HS-5 (cell line): ENCODE measurements at places on chromosomes 2 and 18.

GRCh38 chr2:174059884-174060244 lies 94.7 kb upstream of the SP3 start:
- DNase-seq, result no peak

DNA sequence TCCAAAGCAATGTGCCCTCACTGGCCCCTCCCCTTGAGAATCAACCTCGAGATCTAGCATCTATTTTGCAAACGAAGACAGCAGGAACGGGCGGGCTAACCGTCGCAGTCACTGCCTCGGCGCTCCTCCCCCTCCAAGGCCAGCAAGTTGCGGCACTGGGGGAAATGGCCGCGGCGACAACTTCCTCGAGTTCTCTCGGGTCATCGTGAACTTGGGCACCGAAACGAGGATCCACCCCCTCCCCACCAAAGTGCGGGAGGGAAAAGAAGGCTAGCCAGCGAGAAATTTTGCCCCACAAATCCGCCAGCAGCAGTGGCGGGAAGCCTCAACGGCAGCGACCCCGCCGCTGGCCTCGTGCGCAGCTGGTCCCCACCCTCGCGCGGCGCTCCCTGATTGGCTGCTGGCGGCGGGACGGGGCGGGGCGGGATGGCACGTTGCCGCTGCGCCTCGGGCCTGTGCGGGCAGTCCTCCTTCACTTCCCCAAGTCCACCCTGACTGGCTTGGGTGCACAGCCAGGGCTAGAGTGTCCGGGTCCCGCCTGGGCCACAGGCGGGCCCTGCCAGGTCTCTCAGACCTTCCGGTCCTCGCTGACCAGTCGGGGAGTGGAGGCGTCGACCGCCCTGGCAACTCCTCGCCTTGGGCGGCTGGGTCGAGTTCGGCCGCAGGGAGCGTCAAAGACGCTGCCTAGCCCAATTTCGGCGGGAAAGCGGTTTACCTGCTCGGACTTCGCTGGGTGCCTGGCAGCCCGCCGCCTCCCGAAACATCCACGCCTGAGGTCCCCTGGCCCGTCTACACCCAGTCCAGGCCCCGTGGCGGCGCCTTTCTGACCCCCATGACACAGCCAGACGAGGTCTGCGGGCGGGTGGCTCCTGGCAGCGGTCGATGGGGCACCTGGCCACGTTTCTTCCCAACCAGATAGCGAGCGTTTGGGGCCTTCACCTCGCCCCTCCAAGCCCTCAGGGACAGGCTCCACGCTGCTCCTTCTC lies at the start of gene BOLL:
TSS of gene BOLL (minus strand) at position 364 of the 986 bp plus-strand sequence. CDS start 3,469 bp downstream, outside the sequence.
- no peak for DNase-seq

DNA sequence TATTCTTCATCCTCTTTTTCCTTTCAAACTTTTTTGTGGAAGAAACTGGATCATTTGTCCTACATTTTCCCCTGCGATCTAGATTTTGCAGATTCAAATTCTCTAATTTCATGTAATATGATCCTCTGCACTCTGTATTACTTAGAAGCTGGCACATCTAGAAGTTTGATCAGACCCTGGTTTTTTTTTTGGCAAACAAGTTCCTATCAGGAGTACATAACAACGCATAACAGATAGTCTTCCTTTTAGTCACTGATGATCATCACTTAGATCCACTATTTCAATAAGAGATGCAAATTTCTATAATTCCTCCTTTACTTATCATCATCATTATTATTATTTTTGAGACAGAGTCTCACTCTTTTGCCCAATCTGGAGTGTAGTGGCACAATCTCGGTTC lies 117.1 kb downstream of the CDH2 start:
- DNase-seq, result no peak

GRCh38 chr2:3071685-3072263 lies 305.8 kb downstream of the EIPR1 start:
- DNase-seq, result no peak

DNA sequence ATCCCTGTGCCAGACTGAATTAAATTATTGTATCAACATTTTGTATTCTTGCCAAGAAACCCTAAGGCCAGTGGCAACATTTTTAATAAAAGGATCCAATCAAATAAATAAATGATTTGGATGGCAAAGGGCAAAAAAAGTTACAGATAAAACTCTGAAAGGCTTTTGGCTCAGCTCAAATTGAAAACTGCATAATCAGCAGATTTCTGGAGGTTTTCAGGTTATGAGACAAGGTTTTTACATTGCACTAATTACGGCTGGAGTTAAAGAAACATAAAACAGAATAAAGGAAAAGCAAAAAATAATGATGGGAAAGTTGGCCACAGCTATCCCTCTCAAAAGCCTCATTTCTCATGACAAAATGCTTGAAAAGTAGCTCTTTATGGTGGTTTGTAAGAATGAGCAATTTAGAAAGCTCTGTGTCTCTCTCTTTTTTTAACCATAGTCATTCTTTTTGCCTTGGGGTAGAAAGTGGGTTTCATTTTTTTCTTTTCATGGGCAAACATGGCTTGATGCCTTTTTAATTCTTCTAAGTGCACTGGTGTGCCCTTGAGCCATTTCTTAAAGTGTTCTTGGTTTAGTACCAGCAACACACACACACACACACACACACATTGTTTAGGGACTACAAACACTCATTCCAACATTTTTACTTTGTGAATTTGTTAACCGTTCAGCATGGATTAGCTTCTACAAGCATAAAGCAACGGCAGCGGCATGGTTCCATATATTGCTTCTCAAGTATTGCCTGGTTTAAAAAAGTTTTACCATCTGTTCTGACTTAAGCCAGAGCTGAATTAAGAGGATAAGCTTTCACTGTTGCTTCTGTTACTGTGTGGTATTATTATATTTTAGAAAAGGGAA lies 747.1 kb upstream of the FSHR start:
- DNase-seq, result no peak

DNA sequence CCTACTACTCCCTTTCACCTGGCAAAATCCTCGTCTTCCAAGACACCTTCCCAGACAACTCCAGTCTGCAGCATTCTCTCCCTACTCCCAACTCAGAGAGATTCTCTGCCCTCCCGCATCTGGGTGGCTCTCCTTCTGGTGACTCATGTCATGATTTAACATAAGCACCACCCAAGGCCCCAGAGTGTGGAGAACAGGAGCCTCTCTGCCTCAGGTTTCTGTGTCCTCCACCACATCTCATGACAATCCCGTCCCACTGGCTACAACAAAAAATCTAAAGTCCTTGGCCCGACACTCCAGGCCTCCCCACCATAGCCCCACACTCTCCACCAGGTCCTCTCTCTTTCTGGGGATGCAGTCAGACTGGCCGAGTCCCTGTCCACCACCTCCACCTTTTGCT lies 197.1 kb downstream of the BCL11A start:
- DNase-seq, result no peak

DNA sequence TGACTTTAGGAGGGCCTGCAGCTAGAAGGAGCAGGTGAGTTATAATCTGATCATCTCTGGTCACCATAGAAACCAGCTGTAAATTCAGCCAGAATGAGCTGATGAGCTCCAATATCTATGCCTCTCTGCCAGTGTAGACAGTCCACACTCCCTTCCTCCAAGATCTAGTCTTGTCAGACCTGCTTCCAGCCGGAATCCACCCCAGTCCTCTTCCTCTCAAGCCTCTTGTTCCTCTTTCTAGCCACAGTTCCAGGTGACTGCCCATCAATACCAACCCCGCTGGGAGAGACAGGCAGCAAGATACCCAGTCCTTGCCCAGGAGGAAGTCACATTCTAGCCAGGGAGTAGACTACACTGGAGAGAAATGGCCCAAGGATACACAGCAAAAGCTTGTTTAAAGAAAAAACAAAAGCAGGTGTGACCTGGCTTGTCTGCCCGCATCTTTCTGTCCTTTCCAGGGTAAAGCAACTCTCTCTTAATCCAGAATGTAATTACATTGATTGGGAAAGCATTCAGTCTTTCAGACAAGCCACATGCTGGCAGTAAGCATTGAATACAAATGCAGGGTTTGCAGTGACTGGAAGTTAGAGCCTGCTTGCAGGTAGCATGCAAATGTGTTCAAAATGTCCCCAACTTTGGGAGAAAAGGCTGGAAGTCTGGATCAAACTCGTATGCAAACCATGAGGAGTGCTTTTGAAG lies 9.0 kb upstream of the SLC35F6 start:
- DNase-seq, result no peak
